Activated CD4-positive, alpha-beta T cell treated with anti-CD3 and anti-CD28 coated beads for 4 hours (primary cell): ENCODE measurements at places on chromosomes 7 and 10.
A peak's percentile ranks its signal among the peaks of the same experiment; 100 is the strongest.

DNA sequence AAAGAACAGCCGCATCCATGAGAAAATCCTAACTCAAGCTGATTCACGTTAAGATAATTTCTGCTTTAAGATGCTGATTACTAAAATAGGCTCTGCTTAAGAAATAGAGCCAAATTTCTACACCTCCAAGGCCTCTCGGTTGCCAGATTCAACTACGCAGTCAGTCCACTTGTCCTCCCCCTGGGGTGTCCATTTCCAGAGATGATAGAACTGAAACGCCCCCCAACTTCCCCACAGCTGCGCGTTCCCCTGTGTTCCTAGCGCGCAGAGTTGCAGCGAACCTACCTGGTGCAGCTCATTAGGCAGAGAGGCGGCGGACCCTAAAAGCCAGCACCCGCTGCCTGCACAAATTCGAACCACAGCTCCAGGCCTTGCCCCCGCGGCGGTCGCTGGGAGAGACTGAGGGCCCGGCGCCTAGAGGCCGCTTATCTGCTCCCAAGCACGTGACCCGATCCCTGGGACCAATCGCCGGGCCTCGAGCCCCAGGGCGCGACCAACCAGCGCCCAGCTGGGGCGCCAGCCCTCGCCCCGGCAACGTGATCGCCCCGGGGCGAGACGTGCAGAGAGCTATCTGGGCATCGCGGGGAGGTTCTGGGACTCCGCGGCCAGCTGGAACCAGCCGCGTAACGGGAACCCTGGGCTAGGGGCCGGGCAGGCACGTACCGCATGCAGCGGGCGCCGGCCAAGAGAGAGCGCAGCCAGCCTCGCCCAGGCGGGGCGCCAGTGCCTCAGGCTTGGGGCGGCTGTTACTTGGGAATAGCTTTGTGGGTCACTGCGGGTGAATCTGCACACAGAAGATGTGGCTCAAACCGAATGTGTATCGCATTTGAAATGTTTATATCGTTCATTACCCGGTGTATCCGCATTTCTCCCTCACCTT lies at the start of gene PPP1R3C:
Gene PPP1R3C, minus strand, starts transcription at position 401 of the 880 bp plus-strand sequence. Its CDS starts 102 bp downstream, at position 299.
- peak; percentile 6 for DNase-seq

- no peak for DNase-seq
Observed at GRCh38 chr10:73970845-73971244, 27.1 kb upstream of the VCL start.

DNA sequence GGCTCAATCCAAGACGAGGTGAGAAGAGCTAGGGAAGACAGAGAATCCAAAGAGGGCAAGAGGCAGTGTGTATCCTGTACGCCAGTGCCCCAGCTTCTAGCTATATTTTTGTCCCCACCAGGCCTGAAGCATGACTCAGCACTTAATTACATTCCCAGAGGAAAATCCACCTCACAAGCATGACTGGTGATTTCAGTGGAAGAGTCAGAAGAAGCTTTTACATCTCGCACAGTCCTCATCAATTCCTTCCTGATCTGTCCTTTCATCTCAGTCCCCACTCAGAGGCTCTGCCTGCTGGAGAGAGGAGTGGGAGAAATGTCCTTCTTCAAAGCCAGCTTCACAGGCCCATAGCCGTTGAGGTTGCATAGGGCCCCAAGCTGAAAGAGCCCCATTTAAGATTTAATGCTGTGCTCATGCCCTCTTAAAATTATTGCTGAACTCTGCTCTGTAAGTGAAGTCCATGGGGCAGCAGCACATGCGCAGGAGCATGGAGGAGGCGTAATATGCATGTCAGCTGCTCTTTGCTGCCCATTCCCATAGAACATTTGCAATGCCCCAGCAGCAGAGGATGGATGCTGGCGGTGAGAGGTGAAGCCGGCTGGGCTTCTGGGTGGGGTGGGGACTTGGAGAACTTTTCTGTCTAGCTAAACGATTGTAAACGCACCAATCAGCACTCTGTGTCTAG lies 39.0 kb upstream of the AOAH start:
- DNase-seq = no peak

DNA sequence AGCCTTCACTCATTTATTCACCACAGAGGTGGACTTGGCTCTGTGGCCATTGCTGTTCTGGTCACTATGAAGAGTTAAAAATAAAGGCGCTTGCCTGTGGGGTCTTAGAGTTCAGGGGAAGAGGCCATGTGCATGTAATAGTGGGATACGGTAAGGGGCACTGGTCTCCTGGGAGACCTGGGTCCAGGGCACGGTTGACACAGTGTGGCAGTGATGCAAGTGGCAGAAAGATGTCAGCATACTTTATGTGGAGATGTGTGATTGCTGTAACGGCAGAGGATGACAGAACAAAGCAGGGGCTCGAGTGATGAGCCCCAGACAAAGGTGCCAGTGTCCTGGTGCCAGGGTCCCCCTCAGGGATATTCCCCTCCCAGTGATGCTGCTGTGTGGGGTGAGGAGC lies 8.6 kb downstream of the ZSCAN25 start:
- no peak for DNase-seq

- no peak for DNase-seq
Observed at GRCh38 chr7:18350678-18351077, 144.9 kb upstream of the HDAC9 start.

DNA sequence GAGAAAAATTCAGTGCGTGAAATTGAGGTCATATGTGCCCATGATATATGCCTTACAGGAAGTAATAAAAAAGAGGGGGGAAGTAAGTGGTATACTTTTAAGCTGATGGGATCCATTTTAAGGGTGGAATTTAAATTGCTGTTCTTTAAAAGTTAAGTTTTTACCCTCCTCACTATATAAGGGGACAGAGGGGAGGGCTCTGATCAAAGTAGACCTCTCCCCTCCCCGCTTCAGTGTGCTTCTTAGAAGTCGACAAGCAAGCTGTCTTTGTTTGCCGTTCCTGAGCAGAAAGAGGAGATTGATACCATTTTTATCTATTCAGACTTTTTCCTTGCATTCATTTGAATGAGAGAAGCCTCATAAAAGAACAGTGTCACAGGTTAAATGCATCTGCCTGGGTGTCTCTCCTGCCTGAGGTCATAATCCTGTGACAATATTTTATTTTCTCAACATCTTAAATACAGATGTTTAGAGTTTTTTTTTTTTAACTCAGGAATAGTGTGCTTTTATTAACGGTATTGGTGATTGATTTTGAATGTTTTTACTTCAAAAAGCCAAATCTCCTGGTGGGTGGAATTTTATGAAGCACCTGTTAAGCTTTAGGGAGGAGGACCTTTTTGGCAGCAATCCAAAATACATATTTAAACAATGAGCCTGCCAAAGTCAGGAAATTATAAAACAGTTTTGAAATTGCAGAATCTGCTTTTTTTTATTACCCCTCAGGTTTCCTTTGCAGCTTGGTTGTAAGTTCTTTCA lies 141.7 kb downstream of the KAT6B start:
- no peak for DNase-seq
